SW 1271 (cell line): ENCODE measurements at places on chromosomes 16 and 17.

GRCh38 chr16:27952811-27953210, 110.7 kb downstream of the GSG1L start:
- DNase-seq = no peak

DNA sequence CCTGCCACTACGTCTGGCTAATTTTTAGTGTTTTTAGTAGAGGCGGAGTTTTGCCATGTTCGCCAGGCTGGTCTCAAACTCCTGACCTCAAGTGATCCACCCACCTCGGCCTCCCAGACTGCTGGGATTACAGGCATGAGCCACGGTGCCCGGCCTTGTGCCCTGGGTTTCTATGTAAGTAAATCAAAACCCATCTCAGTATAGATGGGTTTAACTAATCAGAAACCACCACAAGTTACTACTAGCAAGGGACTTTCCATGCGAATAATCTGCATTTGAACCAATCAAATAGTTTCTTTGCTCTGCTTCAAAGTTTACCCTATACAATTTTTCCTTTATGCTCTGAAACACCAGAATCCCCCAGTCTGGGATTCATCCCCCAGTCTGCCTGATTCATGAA, 16.5 kb upstream of the EIF1 start:
- no peak for DNase-seq

DNA sequence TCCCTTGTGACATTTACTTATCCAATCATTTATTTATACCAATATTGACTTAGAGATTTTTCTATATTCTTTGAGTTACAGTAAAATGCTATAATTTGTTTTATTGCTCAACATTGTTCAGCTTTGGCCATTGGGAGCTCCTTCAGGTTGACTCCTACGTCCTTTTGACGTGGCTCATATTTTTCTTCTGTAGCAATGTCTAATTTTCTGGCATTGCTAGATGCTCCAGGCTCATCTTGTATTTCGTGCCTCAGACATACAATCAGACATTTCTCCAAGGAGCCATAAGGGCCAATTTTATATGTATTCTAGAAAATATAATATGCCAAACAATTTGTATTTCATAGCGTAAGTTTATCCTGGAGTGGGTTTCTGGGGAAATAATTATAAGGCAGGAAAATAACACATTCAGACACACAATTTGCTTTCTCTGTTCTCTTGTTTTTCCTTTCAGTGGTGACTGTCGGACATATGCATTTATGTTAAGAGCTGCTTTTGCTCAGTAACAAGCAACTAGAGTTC, 355.1 kb upstream of the MON1B start:
- DNase-seq = no peak

- DNase-seq = no peak
These were observed 18.5 kb upstream of the KCTD5 start for GRCh38 chr16:2663553-2664546.

DNA sequence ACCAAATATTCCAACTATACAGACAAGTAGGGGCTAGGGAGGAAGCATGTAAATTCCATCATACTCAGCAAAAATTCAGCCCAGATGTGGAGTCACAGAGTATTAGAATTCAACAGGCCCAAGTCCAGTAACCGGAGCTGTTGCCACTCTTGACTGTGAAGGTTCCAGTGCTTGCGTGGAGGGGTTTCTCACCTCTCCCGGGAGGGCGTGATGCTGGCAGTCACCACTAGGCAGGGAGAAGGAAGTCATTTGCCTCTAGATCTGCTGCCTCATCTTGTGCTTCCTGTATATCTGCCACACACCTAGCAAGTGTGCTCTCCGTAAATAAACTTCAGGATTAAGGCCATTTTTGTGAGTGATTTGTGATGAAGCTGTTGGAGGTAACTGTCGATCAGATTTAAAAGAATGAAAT, 1.0 kb upstream of the CKLF start:
- DNase-seq = peak; percentile 64

DNA sequence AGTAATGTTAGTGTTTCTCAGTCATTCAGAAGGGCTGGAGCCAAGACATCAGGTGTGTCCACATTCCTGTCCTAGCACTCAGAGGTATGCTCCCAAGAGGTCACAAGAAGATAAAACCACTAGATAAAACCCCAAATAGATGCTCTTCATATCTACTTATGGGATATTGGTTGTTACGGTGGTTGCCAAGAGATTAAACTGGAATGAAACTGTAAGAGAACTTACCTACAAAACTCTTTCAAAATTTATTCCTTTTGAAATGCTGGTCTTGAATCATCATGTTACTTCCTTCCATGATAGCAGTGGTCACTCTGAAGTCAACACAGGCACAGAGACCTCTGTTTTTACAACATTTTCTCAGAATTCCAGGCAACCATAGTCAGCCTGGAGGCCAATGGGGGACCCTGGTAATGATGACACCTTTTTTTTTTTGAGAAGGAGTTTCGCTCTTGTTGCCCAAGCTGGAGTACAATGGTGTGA, 122.4 kb upstream of the WSCD1 start:
- no peak for DNase-seq

DNA sequence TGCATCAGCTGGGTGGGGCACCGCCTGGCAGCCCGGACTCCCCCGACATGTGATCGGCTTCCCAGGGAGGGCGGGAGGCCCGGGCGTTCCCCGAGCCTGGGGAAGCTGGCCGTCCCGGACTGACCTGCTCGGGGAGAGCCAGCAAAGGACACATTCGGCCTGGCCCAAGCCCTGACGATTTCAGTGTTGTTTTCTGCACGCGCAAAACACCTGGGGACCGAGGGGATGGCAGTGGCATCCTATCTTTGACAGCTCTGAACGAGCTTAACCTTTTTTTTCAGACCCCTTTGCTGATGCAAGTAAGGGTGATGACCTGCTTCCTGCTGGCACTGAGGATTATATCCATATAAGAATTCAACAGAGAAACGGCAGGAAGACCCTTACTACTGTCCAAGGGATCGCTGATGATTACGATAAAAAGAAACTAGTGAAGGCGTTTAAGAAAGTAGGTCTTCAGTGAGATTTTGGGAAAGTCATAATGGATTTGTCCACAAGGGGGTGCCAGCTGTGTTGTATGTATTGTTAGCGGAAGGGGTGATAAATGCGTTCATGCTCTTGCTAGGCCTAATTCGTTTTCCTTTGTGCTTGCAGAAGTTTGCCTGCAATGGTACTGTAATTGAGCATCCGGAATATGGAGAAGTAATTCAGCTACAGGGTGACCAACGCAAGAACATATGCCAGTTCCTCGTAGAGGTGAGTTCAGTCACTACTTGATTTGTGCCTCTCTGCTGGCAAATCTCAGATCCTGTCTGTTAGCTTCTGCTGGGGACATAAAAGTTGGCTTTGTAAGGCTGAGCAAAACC, 1.0 kb downstream of the EIF1 start:
- DNase-seq = peak; percentile 62

DNA sequence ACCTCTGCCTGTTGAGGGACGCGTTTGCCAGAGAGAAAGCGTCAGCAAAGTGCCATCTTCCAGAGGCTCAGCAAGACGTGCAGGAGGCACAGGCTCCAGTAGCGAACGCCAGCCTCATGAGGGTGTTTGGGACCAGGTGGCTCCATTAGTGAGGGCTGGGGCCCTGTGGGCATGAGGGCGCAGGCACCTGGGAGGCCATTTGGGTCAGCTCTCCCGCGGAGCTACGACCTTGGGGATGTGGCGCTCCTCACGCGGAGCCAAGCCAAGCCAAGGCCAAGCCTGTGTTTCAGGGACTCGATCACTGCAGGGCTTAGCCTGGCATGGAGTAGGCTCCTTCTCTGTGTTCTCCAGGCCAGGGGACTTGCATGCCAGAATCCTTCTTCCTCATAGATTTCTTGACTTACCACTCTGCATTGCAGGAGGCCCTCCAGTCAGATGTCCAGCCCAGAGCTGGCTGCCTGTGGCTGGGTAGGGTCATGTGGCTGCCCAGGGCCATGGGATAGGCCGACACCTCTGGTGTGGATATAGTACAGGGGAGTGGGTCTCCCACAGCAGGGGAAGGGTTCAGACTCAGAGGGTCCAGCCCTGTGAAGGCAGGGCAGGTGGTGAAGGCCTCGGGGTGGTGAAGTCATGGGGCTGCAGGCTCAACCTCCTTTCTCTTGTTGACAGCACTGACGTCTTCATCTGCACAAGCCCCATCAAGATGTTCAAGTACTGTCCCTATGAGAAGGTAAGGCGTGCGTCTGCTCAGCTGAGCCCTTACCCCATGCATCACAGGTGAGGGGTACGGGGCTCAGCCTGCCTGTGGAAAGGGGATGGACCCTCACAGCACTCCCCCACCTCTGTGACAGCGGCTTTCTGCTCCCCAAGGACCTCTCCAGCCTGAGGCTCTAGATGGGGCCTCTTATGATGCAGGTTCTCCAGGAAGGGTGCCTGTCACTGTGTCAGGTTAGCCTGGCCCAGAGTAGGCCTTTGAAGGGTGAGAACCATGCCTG, 19.6 kb downstream of the NT5M start:
- DNase-seq = no peak

DNA sequence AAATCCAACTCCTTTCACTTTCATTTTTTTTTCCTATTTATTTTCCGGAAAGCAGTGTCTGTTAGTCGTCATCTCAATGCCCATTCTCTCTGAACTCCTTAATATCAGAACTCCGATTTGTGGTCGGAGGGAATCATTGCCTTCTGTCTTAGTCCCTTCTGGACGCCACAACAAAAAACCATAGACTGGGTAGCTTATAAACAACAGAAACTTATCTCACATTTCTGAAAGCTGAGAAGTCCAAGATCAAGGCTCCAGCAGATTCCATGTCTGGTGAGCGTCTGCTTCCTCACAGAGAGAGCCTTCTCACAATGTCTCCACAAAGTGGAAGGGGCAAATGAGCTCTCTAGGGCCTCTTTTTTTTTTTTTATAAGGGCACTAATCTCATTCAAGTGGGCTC, 296.6 kb upstream of the CDH11 start:
- DNase-seq = no peak

DNA sequence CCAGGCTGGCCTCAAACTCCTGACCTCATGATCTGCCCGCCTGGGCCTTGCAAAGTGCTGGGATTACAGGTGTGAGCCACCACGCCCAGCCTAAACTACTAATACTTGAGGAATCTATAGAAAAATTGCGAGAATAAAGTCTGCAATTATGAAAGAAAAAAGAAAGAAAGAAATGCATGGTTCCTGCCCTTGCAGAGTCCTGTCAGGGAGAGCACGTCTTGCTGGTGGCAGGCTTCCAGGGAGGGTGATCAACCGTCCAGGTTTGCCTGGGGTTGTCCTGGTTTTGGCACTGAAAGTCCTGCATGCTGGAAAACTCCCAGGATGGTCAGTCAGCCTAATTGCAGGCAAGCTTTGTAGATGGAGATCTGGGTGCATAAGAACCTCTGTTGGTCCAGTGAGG, 21.5 kb upstream of the KIFC3 start:
- no peak for DNase-seq

- peak; percentile 21 for DNase-seq
These were observed 3.2 kb upstream of the TMEM88 start for GRCh38 chr17:7851438-7852261.

- DNase-seq = no peak
These were observed 17.4 kb upstream of the TCF25 start for GRCh38 chr16:89855986-89856385.

- DNase-seq = no peak
These were observed 716 bp upstream of the HIC1 start for GRCh38 chr17:2054262-2054511.

GRCh38 chr17:28182559-28182958, 136.4 kb upstream of the TMEM97 start:
- DNase-seq = no peak

GRCh38 chr16:49556249-49556605, 182.6 kb downstream of the C16orf78 start:
- DNase-seq = no peak

GRCh38 chr17:77306048-77306789, 165.4 kb downstream of the SEC14L1 start:
- DNase-seq = no peak

- no peak for DNase-seq
These were observed 22.6 kb upstream of the MLKL start for GRCh38 chr16:74723256-74723655.

GRCh38 chr16:3135126-3135715, 392 bp downstream of the ZNF213 start:
- DNase-seq = no peak

GRCh38 chr17:41682631-41683030, 6.1 kb upstream of the EIF1 start:
- no peak for DNase-seq

DNA sequence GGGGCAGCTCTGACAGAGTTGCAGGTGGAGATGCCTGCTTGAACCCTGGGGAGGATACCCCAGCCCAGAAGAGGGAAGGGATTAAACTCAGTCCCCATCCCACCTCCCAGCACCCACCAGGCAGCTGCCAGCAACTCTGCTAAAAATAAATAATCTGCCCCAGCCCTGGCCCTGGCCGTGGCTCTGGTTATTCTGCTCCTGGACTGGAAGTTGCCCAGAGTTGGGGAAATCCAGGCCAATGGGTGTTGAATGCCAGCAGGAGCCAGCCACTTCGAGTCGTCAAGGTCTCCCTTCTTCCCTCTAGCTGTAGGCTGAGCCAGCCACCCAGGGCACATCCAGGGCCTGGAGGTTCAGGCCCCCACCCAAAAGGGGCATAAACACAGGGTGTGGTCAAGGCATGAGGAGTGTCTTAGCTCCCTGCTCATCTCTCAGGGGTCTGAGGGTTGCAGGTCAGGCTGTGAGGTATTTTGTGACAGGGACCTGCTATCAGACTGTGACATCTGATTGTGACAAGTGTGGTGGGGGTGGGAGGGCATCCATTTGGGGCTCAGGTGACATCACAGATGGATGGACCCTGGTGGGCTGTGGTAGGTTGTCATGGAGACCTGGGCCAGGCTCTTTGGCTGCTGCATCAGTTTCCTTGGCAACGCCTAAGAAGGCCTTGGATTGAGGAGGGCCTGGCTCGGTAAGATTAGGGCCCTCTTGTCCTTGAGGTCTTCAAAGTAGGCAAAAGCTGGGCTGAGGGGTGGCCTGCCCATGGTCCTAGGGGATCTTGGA, 1.0 kb upstream of the RRAD start:
- no peak for DNase-seq

DNA sequence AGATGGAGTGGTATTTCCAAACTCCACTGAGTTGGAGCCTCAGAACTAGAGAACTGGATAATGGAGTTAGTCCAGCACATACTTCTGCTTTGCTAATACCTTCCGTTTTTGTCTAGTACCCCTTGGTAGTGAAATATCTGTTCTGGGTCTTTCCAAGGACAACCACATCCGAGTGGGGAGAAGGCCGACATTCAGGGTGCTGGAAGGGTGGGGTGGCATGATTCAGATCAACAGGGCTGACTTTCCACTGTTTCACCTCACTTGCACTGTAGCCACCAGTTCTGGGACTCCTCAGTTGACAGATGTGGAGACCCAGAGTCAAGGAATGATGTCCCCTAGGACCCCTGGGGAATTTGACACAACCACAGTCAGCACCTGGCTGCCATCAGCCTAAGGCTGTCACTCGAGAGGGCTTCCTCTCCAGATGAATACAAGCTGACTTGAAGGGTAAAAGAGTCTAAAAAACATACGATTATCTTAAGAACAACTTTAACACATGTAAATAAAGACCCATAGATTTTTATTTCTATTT, 84.8 kb upstream of the HNF1B start:
- DNase-seq = no peak

- no peak for DNase-seq
These were observed 336.1 kb upstream of the TBX2 start for GRCh38 chr17:61063528-61063927.

GRCh38 chr17:48012151-48012520, 25.5 kb downstream of the COPZ2 start:
- DNase-seq = no peak
